ENCODE measurements at places on chromosomes 4 and X.

GRCh38 chr4:86451560-86452330 is 91.9 kb upstream of the MAPK10 start:
- DNase-seq = peak; percentile 20

- peak; percentile 20 for DNase-seq
These were observed 213.6 kb downstream of the CPE start for GRCh38 chr4:165592386-165592785.

GRCh38 chr4:165556383-165556782 is 177.6 kb downstream of the CPE start:
- no peak for DNase-seq

DNA sequence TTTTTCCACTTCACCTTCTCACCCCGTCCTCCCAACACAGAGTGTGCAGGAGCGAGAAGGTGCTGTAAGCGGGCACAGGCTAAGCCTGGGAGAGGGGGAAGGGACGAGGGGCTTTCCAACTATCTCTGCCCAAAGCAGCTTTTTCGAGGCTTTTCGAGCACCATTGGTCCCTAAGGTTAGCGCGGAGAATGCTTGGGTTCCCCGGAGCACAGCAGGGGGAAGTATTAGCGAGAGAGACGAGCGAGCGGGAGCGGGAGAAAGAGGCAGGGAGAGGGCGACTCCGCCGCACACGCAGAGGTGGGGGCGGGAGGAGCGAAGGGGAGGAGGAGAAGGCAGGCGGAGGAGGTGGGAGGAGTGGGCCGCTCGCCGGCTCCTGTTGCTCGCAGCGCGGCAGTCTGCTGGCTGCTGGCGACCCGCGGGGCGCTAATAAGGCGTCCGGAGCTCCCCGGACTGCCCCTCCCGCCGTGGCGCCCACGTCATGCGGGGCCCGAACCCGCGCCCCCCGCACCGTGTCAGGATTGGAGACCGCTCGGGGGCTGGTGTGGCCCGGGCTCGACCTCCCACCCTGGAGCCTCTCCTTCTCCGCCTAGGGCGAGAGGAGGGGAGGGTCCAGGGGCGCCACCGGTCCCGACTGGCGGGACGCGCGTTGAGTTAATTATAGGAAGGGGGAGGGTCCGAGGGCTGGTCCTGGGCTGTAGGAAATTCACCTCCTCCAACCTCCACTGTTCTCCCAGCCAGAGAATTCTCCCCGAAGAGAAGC is at the start of gene ADAMTS3:
Gene ADAMTS3, minus strand, starts transcription at position 263 of the 760 bp plus-strand sequence. CDS start 459 bp downstream, outside the sequence.
- DNase-seq = peak; percentile 22

DNA sequence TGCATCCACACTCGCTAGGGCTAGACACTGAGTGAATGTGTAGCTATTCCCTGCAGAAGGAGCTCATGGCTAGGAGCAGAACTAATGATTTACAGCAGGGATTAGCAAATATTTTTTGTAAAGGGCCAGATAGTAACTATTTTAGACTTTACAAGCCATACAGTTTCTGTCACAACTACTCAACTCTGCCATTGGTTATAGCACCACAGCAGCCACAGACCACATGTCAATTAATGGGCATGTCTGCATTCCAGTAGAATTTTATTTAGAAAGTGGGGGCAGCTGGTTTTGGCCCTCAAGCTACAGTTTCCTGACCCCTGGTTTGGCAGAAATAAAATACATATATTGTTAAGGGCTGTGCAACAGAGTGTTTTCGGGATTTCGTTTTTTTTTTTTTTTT is 192.6 kb downstream of the FRMPD4 start:
- DNase-seq = peak; percentile 34

GRCh38 chr4:82896755-82897154 is 3.8 kb upstream of the THAP9 start:
- DNase-seq = no peak

DNA sequence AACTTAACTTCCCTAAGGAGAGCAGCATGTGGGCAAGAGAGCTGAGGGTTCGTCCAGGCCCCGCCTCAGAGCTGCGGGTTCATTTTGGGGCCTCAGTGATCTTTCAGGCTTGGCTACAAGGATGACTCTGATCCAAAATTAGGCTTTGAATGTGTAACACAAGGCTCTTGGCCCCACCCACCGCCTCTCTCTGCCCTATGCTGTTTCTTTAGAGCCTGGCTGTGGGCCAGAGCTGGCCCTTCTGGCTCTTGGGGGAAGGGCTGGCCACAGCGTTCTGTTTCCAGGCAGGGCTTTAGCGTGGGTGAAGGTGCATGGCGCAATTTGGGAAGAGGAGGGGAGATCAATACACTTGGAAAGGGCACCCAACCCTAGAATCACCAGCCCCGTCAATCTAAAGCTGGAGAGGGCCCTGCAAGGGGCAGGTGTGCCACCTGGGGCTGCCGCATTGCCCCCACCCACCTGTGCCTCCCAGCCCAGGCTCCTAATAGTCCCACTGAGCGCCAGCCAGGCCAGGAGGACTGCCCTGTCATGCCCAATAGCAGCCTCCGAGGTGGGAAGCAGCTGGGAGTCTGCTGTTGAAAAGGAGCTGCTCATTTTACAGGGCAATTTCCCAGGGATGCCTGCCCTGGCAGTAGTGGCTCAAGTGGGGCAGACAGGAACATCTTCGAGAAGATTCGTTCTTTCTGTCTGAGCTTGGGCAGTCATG is 84.5 kb upstream of the MAML3 start:
- DNase-seq = peak; percentile 94

DNA sequence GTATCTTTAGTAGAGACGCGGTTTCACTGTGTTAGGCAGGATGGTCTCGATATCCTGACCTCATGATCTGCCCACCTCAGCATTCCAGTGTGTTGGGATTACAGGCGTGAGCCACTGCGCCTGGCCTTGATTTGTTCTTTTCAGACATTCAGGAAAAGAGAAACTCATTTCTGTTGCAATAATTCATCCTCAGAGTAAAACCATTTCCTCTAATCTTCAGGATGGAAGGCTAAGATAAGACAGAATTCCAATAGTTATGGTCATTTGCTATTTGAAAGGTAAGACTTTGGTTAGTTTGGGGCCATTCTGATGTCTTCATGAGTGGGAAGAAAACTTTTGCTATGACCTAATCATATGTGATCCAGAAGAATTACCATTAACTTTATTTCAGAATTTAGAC is 83.0 kb downstream of the LRP2BP start:
- no peak for DNase-seq

DNA sequence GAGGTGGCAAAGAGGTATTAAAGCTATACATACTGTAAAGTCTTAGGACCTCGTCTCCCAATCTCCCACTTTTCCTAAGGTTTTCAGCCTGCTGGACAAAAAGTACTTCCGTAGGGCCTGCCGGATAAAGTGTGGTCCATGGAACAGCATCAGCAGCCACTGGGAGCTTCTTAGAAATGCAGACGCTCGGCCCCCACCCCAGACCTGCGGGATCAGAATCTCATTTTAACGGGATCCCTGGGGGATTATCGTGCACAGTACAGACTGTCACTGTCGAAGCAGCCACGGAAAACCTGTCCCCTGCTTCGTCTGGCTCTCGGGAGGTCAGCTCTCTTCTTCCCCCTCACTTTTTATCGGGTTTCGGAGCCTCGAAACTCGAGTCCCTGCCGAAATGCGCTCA is 802 bp downstream of the ADGRG2 start:
- no peak for DNase-seq

DNA sequence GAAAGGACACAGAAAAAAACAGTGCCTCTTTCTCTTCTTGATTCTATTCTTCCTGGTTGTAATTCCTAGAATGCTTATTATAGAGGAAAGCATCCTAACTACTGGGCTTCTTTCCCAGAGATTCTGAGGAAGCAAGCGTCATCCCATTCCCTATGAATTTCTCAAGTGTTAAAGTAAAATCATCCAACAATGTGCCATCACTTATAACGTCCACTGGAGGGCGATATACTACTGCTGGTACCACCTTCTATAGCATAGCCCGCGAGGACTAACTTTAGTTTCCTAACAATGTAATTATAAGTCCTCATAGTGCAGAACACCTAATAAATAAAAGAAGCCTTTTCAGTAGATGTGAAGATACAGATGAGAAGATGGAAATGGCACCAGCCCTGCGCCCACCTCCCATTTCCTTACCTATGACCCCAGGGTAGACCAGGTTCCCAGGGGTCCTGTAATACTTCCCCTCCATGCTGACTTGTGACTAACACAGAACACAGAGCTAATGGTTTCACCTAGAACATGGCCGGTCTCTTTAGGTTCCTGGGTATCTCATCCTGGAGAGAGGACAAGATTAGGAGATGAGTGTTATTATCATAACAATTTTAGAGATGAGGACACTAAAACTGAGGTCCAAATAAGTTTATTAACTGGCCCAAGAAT is 4.2 kb downstream of the CENPVL3 start:
- peak; percentile 22 for DNase-seq
